ENCODE measurements at places on chromosomes 3 and 15. TPM values are rescaled to one million over a fixed set of nuclear protein-coding genes. Genes with fewer than 3 reads are reported as not detected.

GRCh38 chr3:146513386-146514051 is 30.9 kb downstream of the PLSCR1 start:
- H3K27me3 ChIP-seq, result no peaks in the 10 kb centered on the region
- peaks cover 21% of the 10 kb centered on the region for H3K4me1 ChIP-seq
- peaks cover 59% of the 10 kb centered on the region for H3K36me3 ChIP-seq

DNA sequence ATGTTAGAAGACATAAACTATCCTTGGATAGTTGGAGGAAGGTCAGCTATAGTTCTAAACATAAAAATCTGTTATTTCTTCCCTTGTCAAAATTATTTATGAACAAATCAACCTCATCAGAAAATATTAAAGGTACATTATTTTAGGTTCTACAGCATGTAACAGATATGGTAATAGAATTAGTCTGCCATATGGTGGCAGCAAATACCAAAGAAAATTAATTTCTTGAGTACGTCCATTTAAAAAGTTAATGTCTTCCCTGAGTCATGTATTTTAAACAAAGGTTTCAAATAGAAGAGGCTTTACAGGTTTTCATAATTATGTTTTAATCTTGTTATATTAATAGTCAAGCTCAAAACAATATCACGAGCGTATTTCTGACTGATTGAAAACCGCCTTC is 17.9 kb upstream of the ANKRD28 start:
- H3K4me1 ChIP-seq, result peaks cover 36% of the 10 kb centered on the region
- no peak for DNase-seq
- H3K4me3 ChIP-seq, result no peak overlapping the region
- no peak overlapping the region for H3K27ac ChIP-seq
- peaks cover 4% of the 10 kb centered on the region for H3K36me3 ChIP-seq
- no peaks in the 10 kb centered on the region for H3K27me3 ChIP-seq

DNA sequence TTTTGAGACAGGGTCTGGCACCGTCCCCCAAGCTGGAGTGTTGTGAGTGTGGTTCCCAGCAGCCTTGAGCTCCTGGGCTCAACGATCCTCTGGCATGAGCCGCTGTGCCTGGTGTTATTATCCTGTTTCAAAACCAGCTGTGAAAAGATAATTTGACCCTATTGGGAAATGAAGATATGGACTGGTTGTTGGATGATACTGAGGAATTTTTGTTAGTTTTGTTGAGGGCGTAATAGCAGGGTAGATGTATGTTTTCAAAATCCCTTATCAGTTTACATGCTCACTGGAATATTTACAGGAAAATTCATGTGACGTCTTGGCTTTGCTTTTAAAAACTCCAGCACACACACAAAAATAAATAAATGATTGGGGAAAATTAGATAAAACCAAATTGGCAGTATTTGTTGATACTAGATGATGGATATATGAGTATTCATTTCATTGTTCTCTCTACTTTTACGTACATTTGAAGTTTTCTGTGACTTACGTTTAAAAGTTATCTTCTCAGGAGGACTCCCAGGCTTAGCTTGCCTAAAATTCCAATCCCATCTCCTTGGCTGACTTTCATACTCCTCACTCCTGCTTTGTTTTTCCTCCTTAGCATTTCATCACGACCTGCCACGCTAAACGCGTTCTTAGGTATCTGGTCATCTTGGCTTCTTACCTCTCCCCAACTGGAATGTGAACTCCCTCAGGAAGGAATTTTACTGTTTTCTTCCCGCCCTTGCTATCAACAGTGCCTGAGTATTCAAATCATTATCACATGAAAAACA is 56.8 kb upstream of the TFRC start:
- no peaks in the 10 kb centered on the region for H3K36me3 ChIP-seq
- peaks cover 21% of the 10 kb centered on the region for H3K4me1 ChIP-seq
- no peak overlapping the region for H3K27ac ChIP-seq
- DNase-seq, result no peak
- H3K27me3 ChIP-seq, result no peaks in the 10 kb centered on the region
- no peak overlapping the region for H3K4me3 ChIP-seq

DNA sequence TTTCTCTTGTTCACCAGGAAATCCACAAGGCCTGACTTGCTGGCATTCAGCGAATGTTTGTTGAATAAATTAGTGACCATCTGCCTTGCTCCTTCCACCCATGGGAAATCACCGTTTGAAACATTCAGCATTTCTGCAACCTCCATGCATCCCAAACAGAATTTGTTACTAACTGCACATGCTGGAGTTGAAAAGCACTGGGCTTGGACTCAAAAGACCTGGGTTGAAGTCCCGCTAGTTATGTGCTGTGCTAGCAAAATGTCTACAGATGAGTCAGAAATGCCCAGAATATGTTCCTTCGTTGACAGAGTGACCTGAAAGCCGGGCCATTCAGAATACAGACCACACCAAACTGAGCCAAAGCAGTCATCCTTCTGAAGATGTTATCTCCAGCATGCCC is 144.6 kb downstream of the ALDH1A2 start:
- DNase-seq, result no peak
- H3K36me3 ChIP-seq, result no peaks in the 10 kb centered on the region
- no peak overlapping the region for H3K4me3 ChIP-seq
- no peak overlapping the region for H3K27ac ChIP-seq
- no peaks in the 10 kb centered on the region for H3K4me1 ChIP-seq
- H3K27me3 ChIP-seq, result peaks cover 2% of the 10 kb centered on the region

- H3K36me3 ChIP-seq, result peaks cover 14% of the 10 kb centered on the region
- H3K27me3 ChIP-seq, result peaks cover 3% of the 10 kb centered on the region
- peaks cover 9% of the 10 kb centered on the region for H3K4me1 ChIP-seq
These were observed 186.7 kb downstream of the NFKBIZ start for GRCh38 chr3:102036017-102036416.

DNA sequence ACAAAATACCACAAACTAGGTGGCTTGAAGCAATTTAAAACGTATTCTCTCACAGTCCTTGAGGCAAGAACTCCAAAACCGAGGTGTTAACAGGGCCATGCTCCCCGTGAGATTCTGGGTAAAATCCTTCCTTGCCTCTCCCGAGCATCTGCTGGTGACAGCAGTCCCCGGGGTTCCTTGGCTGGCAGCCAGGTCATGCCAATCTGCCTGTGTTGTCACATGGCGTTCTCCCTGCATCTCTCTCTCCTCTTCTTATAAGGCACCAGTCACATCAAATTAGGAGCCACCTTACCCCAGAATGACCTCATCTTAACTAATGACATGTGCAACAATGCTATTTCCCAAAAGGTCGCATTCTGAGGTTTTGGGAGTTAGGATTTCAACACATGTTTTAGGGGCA is 26.3 kb upstream of the LRRN1 start:
- no peak overlapping the region for H3K27ac ChIP-seq
- no peak for DNase-seq
- no peaks in the 10 kb centered on the region for H3K4me1 ChIP-seq
- no peaks in the 10 kb centered on the region for H3K36me3 ChIP-seq

DNA sequence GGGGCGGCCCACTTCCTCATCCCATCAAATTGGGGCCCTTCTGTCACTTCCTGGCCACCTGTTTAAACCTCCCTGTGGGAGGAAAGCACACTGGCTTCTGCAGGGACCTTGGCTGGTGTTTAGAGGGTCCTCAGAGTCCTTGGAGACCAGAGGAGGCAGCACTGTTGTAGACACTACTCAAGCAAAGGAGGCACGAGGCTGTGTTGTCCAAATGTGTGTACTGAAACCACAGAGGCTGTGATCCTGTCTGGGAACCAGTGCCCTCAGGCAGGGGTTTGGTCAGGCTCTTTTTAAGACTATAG is 12.4 kb upstream of the SEC13 start:
- DNase-seq, result no peak
- H3K4me1 ChIP-seq, result peaks cover 3% of the 10 kb centered on the region

- peaks cover 62% of the 10 kb centered on the region for H3K27me3 ChIP-seq
- no peak for DNase-seq
- no peak overlapping the region for H3K27ac ChIP-seq
- H3K36me3 ChIP-seq, result no peaks in the 10 kb centered on the region
These were observed 7.7 kb downstream of the ALDH1A3 start for GRCh38 chr15:100887211-100887913.

DNA sequence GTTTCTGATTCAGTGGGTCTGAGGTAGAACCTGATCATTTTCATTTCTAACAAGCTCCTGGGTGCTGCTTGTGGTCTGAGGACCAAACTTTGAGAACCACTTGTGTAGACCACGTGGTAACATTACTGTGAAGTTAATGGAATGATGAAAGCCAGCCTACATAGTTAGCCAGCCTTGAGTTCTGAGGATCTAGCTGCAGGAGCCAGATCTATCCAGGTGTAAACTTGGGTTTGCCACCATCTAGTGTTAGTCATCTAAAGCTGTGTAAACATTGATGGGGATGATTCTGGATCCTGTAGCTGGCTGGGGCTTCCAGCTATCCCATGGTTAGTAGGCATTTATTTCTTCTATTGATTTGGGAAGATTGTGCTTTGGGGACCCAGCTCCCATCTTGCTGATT is 170.0 kb downstream of the TMEM108 start:
- no peak overlapping the region for H3K27ac ChIP-seq

HACD2 gene
- 32.5 TPM for total RNA-seq

Data from activated T-helper 2 cell treated with anti-CD3 and anti-CD28 coated beads, Interferon-gamma antibody, Interleukin-2, Interleukin-4, amounts not matched to agents 10 μg/mL and 5 μg/mL and 100 μg/mL, durations not matched to agents 14 hours and 24 hours and 36 hours (primary cell).